LoVo (cell line): ENCODE measurements at places on chromosomes 7 and 10.
A peak's percentile ranks its signal among the peaks of the same experiment; 100 is the strongest.

- DNase-seq = no peak
Measured at GRCh38 chr7:18703685-18704084, 208.1 kb downstream of the HDAC9 start.

GRCh38 chr10:44864051-44864450 is 47.1 kb upstream of the TMEM72 start:
- no peak for DNase-seq

GRCh38 chr10:106338486-106338885 is 826.0 kb downstream of the SORCS1 start:
- DNase-seq = no peak

- DNase-seq = no peak
Measured at GRCh38 chr7:29071203-29071874, 75.0 kb downstream of the CPVL start.

DNA sequence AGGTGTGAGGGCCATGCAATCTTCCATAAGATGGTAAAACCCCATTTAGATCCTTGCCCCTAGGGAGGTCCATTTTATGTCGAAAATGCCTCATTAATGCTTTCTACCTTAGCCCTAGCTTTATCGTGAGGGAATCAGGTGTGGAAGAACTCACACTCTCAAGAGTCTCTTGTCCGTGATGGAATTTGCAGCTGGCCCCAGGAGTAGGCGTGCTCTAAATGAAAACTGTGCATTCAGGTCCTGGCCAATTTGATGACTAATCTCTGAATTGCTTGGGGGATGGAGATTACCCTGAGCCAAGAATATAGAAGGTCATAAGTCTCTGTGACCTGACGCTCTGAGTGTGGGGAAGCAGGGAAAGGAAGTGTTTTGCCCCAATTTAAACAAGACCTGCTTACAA is 6.6 kb downstream of the C10orf90 start:
- peak; percentile 8 for DNase-seq

DNA sequence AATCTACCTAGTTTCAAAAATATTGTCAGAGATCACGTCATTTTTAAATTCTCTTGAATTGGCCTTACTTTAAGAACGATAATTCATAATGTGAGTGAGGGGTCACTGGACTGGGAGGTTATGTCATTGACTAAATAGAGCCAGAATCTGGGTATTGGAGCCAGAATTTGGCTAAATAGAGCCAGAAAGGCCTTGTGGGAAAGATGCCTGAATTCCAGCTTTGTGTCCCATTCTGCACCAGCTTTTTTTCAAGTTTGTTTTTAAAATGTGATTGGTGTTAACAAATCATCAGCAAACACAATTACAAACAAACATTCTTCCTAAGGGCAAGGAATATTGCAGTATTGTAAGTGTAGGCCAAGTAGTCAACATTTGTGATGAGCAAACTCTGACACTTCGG is 233.2 kb upstream of the PRKCQ start:
- no peak for DNase-seq

GRCh38 chr7:74462707-74463100 is 9.0 kb downstream of the GTF2IRD1 start:
- DNase-seq = no peak

DNA sequence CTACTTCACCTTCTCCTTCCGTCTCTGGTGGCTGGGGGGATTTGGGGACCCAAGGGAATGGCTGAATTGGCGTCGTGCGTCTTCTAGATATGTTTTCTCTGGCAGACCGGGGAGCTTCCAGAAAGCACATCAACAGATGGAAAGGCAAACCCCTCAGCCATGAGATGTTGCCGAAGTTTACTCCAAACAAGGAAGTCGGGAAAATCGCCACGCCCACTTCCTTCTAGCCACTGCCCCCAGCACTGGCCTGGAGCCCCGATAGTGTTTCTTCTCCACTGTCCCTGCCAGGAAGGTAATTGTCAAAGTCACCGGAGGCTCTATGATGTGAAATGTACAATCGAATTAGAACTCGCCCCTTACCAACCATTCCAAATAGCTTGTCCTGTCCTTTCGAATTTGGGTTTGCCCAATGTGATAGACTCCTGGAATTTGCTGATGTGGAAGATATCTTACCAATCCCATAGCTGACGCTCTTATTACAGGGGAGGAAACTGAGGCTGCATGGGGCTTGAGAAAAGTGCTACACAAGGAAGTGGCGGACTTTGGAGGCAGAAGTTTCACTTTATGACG is 191.0 kb downstream of the LSM5 start:
- no peak for DNase-seq

DNA sequence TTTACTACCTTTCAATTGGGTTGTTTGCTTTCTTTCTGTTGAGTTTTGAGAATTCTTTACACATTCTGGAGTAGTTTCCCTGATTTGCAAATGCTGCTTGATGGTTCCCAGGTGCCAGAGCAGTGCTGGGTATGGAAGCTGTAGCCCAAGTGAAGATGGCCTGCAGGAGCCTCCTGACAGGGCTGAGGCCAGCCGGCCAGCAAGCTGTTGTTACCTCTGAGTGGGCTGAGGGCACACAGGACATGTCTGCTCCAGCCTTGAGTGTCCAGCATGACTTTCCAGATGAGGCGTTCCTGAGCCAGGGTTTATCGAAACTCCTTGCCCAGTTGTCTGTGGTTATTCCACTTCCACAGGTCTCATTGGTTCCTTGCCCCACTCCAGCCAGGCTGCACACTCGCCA is 164.6 kb upstream of the TNS3 start:
- DNase-seq = no peak

DNA sequence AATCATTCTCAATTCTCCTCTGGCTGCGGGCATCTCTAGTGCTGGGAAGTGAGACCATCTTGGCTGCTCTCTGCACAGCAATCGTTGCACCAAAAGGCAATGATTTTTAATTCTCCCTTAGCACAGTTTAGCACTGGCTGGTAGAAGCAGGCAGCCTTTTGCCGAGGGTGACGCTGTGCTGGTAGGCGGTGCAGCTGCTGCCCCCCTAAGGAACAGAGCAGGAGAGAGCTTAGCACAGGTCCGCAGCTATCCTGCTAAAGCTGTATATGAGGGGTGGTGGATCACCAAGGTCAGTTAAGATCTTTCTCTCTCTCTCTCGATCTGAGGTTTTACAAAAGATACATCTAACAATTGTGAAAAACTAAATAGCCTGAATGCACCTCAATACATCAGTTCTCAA is 390.1 kb downstream of the GATA3 start:
- DNase-seq = no peak

DNA sequence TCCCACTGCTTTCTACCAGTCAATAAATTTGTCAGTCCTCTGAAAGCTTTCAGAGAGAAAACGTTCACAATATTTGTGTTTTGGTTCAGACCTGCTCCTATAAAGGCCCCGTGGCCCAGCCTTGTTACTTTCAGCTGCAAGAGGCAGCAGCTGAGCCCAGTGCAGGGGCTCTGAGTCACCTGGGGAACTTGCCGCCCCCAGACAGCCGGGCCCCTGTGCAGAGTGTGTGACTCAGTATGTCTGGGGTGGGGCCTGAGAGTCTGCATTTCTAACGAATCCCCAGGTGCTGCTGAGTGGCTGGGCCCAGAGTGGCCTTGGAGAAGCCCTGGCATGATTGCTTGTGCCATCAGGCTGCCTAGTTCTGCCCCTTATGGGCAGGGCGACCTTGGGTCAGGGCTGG is 303.5 kb downstream of the PAXIP1 start:
- no peak for DNase-seq

DNA sequence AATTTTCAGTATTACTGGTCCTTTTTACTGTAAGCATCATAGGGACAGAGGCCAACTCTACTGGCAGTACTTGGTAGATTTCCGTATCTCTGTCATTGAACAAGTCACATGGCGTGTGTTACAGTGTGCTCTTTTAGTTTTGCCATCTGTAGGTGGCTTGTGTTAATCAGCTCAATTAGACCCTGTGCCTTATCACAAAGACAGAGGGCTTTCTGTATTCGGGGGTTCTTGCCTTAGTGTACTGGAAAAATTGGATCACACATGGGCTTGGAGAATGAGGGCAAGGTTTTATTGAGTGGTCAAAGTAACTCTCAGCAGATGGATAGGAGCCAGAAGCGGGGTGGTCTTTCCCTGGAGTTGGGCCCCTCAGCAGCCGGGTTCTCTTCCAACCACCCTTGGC is 21.3 kb upstream of the LRGUK start:
- no peak for DNase-seq

GRCh38 chr10:33790521-33791271 is 456.2 kb upstream of the NRP1 start:
- no peak for DNase-seq

DNA sequence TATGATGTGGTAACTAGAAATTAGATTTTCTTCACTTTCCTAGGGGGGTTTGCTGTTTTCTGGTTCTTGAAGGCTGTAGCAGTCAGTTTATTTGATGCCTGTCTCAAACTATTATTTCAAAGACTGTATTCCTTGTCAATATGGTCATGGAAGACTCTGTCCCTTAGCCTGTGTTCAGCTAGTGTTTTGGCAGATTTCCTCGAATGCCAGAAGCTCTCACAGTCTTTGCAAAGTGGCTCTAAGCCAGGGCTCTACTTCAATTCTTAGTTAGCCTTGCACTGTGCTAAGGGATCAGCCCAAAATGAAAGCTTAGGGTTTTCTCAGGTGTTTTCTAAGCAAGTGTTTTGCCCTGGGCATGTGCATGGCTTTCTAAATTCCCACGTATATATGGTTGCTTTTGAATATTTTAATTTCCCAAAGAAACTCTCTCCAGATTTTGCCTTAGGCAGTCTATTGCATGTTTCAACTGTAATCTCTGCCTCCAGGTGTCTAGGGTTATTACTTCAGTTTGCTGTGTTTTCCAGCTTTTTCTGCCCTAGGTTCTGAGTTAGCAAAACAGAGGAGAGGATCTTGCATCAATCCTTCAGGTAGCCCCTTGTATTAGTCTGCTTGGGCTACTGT is 7.2 kb upstream of the C1GALT1 start:
- DNase-seq = peak; percentile 16

- DNase-seq = no peak
Measured at GRCh38 chr10:14748441-14748840, 26.3 kb downstream of the FAM107B start.

- DNase-seq = no peak
Measured at GRCh38 chr7:26726051-26726450, 138.3 kb downstream of the SKAP2 start.

GRCh38 chr10:46524472-46525176 is 31.8 kb downstream of the GPRIN2 start:
- DNase-seq = no peak

DNA sequence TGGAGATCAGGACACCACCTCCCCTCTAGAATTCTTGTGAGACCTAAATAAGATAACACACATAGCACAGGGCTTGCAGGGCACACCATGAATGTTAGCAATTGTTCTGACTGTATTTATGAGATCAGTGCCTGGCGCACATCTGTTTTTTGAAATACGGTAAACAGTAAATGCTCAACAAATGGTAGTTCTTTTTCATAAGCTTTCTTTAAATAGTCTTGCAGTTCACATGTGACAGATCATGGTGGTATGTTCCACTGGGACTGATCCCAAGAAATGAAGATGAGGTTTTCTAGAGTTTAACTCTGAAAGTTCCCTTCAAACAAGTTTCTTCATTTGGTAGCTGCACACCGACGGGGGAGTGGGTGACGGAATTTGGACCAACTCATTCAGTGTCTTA is 34.8 kb downstream of the CREB5 start:
- no peak for DNase-seq

DNA sequence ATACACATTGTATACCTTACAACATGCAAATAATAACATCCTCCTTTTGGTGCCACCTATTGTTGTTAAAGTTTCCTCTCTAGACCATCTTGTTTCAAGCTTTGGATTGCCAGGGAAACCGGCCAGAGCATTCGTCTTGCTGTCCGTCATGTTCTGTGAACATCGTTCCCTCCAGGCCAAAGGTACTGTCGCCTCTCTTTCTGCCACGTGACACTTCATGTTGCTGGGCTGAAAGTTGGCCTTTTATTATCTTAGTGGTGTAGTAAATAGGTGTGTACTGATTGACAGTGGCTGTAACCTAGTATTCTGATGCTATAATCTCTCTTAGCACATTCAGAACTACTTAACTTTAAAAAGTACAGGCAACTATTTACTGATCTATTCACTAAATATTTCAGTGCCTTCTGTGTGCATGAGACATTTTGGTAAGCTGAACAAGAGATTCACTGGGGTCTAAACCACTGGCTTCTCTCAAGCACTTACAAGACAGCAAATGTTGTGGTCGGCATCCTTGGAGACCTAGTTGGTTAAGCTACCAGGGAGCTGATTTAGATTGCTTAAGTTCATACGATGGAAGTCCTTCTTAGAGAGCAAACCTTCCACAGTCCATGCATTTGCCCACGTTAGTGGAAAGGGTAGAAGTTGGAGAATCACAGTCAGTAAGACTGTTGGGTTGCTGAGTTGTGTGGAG is 52.4 kb downstream of the SHH start:
- no peak for DNase-seq

DNA sequence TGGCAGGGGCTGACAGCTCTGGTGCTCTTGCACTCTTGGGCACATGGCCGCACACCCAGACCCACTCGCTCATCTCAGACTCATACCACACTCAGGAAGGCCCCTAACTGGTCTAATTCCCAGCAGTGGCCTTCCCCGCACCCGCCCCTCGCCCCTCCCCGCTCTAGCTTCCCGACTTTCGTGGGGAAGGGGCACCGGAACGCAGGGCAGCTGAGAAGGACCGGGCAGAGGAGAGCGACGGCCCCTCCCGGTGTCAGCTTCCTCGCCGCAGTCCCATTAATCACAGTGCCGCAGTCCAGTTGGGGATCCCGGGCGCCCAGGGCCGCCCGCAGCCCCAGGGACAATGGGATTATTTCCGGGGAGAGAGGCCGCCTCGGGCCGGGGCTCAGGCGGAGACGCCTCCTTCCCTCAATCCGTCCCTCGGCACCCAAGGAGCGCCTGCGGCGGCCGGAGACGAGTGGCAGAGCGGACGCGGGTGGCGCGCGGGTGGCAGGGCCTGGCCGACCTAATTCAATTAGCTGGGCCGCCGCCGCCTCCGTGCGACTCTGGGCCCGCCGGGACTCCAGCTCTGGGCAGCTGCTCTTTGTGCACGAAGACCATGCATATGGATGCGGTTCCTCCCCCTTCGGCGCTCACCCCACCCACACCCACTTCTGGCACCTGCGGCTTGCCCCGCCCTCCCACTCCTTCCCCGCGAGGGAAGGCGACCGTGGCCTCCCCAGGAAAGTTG is 7.8 kb upstream of the TLX1 start:
- no peak for DNase-seq

- no peak for DNase-seq
Measured at GRCh38 chr7:30247541-30248401, 36.6 kb upstream of the ZNRF2 start.

- no peak for DNase-seq
Measured at GRCh38 chr7:2193575-2194305, 39.0 kb downstream of the MAD1L1 start.

DNA sequence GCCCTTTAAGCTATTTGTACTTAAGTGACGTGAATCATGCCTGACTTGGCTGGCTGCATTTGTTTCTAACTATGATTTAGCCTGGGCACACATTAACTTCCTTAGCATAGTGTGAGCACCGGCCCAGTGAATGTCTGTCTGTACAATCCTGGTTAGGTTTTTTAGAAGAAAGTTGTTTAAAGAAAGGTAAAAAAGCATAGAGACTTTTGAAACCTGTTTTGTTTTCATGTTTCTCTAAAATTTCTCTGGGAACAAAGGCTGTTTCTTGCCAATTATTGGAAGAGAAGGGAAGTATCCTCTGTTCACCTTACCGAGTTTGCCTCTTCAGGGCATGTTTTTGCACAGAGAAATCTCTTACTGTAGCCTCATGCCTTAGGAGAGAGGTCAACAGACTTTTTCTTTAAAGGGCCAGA is 42.9 kb upstream of the MET start:
- DNase-seq = peak; percentile 12

- DNase-seq = no peak
Measured at GRCh38 chr10:71812913-71813590, 38.0 kb downstream of the PSAP start.
